HCEC 1CT (cell line): ENCODE measurements at places on chromosomes 7 and 10.

- DNase-seq: no peak
Measured at GRCh38 chr7:155104913-155105312, 34.8 kb downstream of the HTR5A start.

DNA sequence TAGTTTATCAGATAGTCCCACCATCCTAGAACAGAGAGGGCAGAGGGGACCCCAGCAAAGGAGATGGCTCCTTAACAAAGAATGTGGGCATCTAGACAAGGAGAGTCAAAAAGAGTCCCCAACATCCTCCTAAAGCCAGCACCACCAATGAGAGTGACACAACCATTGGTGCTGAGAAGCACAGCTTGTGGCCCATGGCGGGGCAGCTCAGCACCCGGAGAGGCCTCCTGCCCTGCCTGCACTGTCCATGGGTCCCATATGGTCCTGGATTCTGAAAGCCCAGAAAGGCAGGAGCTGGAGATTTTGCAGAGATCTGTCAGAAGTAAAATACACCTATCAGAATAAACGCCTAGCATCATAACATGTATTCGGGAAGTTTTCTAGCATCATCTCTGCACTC, 311.8 kb upstream of the ZNF32 start:
- no peak for DNase-seq

- no peak for DNase-seq
Measured at GRCh38 chr7:4739528-4739992, 35.9 kb upstream of the AP5Z1 start.

DNA sequence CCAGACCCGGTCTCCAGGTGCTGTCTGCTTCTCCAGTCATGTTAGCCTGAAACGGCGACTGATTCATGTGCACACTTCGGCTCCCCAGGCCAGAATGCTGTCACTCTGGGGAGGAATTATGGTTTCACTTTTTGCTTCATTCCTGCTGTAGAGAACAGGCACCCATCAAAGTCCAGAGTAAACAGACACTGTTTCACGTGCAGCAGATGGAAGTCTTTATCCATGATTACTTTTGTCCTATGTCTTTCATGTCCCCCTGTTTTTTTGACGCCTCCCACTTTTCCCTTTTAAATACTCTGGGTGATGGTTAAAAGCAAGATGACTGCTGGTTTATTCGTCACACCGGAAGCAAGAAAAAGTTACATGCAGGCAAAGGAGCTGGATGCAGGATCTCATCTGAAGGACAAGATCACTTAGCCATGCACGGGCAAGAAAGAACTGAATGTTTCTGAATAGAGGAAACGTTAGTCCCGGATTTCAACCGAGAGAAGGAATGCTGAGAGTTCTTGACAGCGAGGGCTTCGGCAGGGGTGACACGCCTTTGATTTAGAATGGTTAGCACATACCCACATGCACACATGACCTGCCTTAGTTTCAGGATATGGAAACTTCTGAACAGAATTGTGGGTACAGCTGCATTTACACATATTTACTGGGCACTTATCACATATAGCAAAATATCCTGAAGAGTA, 250.0 kb upstream of the KLF6 start:
- DNase-seq: peak; percentile 44

- DNase-seq: no peak
Measured at GRCh38 chr10:6743291-6743849, 163.3 kb upstream of the PRKCQ start.

DNA sequence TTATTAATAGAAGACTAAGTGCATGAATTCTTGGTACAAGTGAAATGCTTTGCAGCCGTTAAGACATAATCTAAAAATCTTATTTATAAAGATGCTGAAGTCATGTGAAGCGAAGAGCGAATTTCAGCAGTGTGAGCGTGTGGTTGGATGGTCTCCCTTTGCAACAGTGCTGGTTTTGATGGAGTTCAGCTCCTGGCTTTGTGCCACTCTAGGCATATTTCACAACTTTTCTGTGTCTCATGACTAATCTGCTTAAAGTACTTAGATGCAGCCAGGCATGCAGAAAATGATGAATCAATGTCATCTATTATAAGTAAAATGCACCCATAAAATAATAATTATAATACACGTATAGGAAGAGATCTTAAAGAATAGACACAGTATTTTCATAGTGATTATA, 107.2 kb upstream of the TCERG1L start:
- DNase-seq: no peak

DNA sequence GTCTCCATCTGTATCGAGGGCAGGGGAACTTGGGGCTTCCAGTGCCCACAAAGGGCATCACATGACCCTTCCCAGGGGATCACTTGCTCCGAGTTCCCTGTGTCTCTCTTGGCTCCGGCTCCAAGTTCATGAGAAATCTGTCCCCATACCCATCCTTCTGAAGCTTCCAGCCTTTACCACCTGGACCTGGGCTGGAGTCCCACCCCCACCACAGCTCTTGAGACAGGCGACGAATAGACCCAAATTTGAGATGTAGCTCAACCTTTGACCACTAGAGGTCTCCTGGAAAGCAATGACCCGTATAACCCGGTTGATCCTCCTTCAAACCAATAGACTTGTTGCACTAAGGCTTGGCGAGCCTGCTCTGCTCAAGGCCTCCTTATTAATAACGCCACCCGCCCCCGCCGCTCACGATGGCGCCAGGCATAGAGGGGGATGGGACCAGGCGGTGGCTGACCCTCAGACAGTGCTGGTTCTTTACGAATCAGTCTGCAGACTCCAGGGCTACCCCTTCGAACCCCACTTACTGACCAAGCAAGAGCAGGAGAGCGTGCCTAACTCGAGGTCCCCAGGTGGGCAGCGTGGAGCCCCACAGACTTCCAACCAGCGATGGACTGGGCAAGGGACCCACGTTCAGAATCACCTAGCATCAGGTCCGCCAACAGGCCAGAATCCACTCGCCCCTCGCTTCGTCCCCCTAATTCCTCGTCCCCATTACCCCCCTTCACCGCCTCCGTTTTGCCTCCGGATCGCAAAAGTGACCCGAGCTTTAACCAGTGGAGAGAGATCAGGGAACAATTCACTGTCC, 4.4 kb upstream of the ARID5B start:
- peak; percentile 65 for DNase-seq

GRCh38 chr7:54932818-54933543, 85.8 kb upstream of the EGFR start:
- DNase-seq: peak; percentile 60

GRCh38 chr7:151756076-151756731, 120.7 kb downstream of the PRKAG2 start:
- DNase-seq: peak; percentile 77

- no peak for DNase-seq
Measured at GRCh38 chr7:2043316-2044039, 189.3 kb downstream of the MAD1L1 start.

DNA sequence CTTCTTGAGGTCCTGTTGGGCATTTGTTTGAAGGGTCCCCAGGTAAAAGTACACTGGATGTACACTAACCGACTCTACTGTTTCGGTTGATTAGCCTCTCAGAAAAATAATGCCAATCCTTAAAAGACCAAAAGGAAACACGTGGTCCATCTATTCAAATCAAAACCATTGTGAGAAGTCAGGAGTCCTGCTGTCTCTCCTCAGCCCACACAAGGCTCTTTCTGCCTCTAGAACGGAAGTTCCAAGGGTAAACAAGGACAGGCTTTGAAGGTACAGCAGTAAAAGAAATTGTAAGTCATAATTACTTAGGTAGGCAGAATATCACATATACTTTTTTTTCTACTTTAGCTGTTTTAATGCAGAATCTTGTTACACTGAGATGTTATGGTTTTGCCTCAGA, 71.7 kb upstream of the TPK1 start:
- no peak for DNase-seq

GRCh38 chr7:33107136-33108066, 1.8 kb downstream of the RP9 start:
- peak; percentile 62 for DNase-seq

- no peak for DNase-seq
Measured at GRCh38 chr10:84789026-84789425, 460.6 kb downstream of the CCSER2 start.

GRCh38 chr7:128860158-128861073, 2.2 kb upstream of the ATP6V1F start:
- no peak for DNase-seq

DNA sequence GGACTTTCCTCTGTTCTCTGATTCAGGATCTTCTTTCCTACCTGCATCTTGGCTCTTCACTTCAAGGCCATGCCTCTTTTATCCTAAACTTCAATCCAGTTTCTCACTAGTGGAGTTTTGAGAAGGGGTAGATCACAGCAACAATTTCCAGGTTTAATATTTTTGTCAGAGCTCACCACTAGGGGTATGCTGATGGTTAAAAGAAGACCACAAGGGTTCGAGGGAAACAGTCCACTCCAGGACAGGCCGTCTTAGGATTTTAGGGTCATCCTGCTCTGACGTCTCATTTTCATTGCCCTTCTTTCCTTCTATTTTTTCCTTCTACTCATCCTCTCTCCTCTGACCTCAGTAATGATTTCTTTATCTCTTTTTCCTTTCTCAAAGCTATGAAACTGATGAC, 11.3 kb downstream of the STAG3 start:
- DNase-seq: no peak

- no peak for DNase-seq
Measured at GRCh38 chr10:63481815-63482421, 16.1 kb upstream of the JMJD1C start.

DNA sequence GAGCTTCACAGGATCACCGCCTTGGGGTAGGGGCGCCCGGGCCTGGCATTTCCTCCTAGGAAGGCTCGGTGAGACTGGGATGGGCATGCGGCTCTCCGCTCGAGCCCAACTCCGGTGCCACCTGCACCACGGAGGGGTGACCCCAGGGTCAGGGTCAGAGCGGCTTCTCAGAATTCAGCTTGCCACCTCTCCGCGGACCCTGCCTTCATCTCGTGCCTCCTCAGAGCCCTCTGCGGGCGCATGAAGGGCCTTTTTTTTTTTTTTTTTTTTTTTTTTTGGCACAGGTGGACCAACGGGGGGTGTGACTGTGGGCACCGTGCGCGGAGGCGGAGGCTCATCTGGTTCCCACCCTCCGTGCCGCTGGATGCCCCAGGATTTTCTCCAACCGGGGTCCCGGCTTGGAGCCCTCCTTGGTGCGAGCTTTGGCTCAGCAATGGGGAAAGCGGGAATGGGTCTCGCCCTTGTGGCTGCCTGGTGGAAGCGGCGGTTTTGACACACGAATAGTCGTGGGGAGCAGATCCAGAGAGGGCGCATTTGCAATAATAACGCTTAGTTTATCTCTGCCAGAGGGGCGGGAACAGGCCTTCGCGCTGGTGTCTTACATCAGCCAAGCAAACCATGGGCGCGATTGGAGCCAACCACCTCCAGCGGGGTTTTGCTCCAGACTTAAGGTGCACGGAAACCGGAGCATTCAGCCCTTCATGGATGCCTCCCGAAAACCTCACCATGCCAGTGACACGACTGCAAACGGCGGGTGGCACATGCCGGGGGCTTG, 5.0 kb upstream of the TNRC18 start:
- DNase-seq: peak; percentile 90

DNA sequence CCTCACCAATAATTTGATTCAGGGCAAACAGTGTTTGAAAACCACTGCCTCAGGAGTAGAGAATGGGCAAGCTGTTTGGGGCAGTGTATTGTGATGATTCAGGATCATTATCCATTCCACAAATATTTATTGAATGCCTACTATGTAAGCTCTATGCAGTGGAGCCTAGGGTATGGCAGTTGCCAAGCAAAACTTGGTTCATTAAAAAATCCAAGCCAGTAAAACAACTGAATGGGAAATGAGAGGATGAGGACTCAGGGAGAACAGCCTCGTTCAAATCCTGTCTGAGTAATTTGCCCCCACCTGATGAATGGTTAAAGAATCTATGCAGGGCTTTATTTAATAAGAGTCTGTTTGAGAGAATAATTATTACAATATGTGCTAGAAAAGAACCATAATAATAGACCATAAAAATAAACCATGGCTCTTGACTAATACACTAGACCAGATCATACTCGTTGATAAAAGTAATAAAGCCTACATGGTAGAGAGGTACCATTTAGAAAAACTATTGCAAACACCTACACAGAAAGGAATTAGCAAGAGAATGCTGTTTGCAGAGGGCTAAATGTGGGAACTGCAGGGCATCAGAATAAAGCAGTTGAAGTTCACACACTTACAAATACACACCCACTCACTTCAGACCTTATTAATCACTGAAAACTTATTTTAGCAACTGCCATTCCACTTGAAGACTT, 71.7 kb downstream of the CREB5 start:
- DNase-seq: peak; percentile 4

GRCh38 chr10:113920875-113921274, 66.4 kb downstream of the NHLRC2 start:
- DNase-seq: no peak

- no peak for DNase-seq
Measured at GRCh38 chr7:150668977-150669376, 16.5 kb upstream of the GIMAP2 start.

GRCh38 chr10:96511044-96511945, 2.4 kb downstream of the TLL2 start:
- DNase-seq: peak; percentile 14
